ENCODE measurements at places on chromosomes 6 and 20.
A peak's percentile ranks its signal among the peaks of the same experiment; 100 is the strongest.

- DNase-seq = no peak
These were observed 332.9 kb downstream of the COL12A1 start for GRCh38 chr6:74872754-74873476.

- DNase-seq = no peak
These were observed 6.2 kb downstream of the PXT1 start for GRCh38 chr6:36436466-36436865.

GRCh38 chr6:144330017-144330987 lies 45.2 kb downstream of the UTRN start:
- DNase-seq = no peak

DNA sequence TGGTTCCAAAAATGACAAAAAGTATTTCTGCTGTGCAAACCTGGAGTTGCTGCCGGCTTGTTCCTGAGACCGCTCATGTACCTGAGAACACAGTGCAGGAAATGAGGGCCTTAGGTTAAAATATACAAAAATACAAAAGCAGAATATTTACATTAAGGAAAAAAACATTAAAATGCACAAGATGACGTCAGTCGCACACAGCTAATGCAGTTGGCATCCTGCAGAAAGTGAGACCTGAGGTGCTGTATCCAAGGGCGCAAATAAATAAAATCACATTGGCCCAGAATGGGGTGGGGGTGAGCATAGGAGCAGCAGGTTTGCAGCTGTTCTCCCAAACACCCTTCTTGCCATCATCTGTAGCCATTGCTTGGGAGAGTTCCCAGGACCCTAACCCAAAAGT lies 310.6 kb upstream of the BTBD3 start:
- no peak for DNase-seq

DNA sequence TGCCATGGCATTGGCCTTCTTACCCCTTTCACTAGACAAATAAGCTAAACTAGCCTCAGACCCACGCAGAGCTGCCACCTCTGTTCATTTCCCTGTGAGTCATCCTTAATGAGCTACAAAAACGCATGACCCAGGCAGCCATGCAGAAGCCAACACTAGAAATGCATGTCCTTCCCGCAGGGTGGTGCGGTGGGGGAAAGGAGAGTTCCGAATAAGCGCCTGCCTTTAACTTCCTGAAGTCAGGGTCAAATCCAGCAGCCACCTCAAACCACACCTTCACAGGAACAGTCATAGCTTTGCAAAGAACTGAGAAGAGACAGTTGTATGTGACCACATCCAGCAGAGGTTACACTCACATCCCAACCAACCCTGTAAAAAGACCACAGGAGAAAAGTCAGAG lies 40.4 kb downstream of the IRF4 start:
- no peak for DNase-seq

GRCh38 chr20:63061771-63062100 lies 55.0 kb upstream of the BHLHE23 start:
- no peak for DNase-seq

GRCh38 chr6:91081452-91082067 lies 494.7 kb upstream of the MAP3K7 start:
- peak; percentile 47 for DNase-seq

GRCh38 chr20:48143435-48144081 lies 358.3 kb upstream of the SULF2 start:
- DNase-seq = no peak

DNA sequence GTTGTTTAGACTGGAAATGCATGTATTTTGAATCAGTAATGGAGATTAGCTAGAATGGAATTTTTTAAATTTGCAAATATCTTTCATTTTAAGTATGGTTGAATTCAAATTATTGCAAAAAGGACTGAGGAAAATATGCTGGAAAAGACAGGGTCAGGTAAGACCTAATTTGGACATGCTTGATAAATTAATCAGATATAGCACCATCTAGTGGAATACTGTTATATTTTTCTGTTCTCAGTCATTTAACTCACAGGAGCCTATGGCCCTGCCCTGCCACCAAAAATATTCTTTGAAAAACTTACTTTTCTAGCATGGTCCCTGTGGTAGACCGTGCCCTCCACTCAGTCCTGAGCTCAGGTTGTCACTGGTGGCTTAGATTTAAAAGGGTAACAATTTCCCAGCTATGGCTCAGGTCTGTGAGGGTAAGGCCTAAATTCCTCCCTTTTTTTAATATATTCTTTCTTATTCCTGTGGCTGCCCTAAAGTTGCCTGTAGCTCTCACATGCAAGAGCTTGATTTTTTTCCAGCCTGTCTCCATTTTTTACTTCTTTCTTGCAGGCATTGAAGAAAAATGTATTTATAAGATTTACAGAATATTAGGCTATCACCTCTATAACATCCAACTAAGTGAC lies 25.3 kb upstream of the KIAA1586 start:
- peak; percentile 53 for DNase-seq

DNA sequence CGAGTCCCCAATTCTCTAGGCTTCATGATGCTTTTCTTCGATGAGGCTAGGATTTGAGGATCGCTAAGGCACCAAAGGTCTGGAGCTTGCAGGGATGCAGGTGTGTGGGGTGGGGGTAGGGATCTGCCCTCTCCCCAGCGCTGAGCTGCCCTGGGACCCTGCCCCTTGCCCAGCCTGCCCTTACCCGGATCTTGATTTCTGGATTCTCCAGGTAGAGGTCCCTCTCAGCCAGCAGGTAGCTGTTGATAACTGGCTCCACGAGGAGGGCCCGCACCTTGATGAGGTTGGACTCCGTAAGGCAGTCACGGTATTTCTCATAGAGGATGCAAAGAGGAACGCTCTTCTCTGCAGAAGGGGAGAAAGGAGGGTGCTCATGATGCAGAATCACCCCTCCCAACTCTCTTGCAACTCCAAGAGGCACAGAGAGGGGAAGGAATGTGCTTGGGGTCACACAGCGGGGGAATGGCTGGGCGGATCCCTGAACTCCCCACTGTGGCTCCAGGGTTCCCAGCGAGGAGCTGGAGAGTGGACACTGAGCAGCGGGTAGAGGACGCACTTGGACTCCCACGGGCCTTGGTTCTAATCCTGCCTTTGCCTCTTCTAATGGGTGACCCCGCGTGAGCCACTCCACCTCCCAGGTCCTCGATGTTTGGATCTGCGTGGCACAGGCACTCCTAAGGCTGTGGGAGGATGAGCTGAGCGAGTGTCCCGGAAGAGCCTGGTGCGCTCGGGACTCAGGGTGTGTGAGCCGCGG lies 32.7 kb downstream of the TGM2 start:
- no peak for DNase-seq
